ENCODE measurements at places on chromosomes 16 and 17.

DNA sequence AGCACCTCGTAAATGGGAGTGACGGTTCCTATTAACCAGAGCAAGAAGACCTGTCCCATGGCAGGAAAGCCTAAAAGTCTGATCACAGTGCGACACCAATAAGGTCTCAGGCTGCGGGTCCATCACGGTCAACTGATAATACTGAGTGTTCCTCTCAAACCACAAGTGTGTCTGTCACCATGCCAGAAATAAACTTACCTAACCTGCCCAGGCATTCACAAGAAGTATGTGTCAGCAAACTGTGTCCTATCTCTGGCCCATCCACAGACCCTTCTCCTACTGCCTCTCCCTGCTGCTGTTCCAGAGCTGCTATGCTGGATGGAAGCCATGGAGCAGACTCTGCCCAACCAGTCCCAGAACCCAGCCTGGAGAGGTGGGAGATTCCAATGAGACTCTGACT, 73.5 kb downstream of the ZNF423 start:
- DNase-seq: no peak

DNA sequence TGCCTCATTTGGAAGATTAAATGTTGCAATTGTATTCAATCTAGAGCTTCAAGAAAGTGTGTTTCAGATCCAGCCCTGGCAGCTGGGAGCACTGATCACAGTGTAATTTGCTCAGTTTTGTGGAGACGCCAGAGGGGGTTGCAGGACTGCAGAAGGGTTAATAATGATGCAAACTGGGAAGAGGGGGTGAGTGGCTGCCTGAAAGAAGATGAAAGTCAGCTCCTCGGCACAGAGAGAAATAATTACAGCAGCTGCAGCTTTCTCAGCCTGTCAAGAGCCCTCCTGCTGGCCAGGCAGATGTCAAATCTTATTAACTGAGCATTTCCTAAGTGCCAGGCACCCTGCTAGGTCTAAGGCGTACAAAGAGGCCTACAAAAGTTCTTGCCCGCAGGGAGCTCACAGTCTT, 97.7 kb downstream of the ZNF18 start:
- DNase-seq: no peak

DNA sequence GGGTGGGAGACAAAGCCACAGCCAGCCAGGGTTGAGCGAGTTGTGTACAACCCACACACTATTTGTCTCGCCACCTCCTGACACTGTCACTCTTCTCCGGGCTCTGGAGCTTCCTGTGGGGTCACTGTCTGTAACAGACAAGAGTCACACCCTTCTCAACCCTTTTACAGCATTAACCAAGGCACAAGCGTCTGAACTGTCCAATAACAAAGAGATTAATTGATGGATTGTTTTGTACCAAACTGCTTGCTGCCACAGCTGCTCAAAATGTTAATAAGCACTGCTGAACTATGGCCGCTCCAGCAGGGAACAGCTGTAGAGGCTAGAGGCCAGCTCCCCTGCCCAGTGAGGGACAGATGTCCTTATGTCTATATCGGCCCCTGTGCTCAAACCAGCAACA, 25.2 kb upstream of the HYDIN start:
- no peak for DNase-seq

GRCh38 chr17:40607641-40608040, 40.0 kb downstream of the SMARCE1 start:
- peak; percentile 43 for DNase-seq

GRCh38 chr16:30992931-30993816, 8.2 kb downstream of the HSD3B7 start:
- no peak for DNase-seq

GRCh38 chr16:30439720-30440348, 5.8 kb downstream of the SEPHS2 start:
- DNase-seq: no peak

GRCh38 chr17:62674363-62674739, 46.9 kb downstream of the MRC2 start:
- DNase-seq: no peak

GRCh38 chr16:59545721-59546120, 811.6 kb upstream of the GOT2 start:
- DNase-seq: no peak

GRCh38 chr17:67411397-67411796, 34.3 kb downstream of the PITPNC1 start:
- no peak for DNase-seq

Measured in stimulated activated CD4-positive, alpha-beta T cell treated with anti-CD3 and anti-CD28 coated beads, Interleukin-4, amount 100 ng/mL, for 1 hour (primary cell).